ENCODE measurements at places on chromosomes 13 and 19. TPM values are rescaled to one million over a fixed set of nuclear protein-coding genes. Genes with fewer than 3 reads are reported as not detected.

SGCG gene
- 0.88 TPM for total RNA-seq

TPT1 gene
- 1,963 TPM for total RNA-seq

SOX1 gene
- 56.6 TPM for total RNA-seq

ZNF888 gene
- total RNA-seq, result 3.4 TPM

DNA sequence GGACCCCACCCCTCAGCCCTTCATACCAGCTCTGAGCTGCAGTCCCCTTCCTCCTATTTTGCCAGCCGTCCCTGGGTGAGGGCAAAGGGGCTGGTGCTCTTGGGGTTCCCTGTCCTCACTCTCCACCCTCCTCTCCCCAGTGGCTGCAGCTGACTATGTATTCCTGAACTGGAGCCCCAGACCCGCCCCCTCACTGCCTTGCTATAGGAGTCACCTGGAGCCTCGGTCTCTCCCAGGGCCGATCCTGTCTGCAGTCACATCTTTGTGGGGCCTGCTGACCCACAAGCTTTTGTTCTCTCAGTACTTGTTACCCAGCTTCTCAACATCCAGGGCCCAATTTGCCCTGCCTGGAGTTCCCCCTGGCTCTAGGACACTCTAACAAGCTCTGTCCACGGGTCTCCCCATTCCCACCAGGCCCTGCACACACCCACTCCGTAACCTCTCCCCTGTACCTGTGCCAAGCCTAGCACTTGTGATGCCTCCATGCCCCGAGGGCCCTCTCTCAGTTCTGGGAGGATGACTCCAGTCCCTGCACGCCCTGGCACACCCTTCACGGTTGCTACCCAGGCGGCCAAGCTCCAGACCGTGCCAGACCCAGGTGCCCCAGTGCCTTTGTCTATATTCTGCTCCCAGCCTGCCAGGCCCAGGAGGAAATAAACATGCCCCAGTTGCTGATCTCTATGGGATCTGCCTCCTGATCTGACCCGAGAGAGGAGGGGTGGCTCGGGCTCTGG lies 2.4 kb downstream of the COX7A1 start:
- DNase-seq, result no peak

DNA sequence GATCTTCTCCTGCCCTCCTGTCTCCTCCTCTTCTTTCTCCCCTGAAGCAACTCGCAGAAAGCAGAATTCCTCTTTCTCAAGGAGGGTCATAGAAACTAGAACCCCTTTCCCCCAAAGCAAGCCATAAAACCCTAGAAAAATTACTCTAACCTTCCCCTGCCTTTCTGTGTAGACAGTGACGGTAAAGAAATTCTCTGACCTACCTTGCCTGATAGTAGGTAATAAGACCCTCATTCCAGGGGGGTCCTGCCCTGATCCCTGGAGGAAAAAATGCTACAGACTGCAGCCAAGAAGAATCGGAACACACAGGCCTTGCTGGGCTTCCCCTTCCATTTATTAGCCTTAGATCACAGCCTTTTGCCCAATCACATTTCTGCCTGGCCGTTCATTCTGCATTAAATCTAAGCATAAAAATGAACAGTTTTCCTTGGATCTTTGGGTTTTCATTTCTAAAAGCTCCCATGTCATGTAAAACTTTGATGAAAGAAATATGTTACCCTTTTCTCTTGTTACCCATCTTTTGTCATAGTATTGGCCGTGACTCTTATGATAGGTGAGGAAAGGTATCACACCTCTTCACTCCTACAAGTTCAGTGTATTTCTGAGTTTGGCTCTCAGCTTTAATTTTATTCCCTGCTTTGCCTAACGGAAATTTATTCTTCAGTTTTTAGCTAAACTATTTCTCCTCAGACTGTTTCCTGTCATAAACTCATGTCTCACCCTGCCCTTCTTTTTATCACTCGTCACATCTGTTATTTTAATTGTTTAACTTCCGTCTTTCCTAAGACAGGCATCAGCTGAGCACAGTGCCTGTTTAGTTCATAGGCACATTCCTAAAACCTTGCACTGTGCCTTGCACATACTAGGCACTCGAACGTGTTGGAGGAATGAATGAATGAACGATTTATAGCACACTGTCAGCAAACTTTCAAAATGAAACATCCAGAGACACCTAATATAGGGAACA lies 20.4 kb upstream of the CPB2 start:
- peak; percentile 95 for DNase-seq

DNA sequence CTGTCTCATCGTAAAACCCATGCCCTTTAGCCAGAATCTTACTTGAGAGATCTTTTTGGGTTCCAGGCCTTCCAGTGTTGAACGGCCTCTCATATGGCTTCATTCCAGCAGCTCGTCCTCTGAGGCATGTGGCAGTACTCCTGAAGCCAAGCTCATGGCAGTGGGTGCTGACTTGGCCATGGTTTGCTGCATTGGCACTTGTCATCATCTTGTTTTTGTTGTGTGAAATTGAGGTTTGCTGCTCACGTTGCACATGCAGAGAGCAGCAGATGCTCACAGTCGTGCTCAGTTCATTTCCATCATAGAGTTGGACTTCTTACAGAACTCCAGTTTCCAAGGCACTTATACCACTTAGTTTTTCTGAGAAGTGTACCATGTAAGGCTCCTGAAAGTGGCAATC lies 14.9 kb downstream of the TEX29 start:
- DNase-seq, result no peak

DNA sequence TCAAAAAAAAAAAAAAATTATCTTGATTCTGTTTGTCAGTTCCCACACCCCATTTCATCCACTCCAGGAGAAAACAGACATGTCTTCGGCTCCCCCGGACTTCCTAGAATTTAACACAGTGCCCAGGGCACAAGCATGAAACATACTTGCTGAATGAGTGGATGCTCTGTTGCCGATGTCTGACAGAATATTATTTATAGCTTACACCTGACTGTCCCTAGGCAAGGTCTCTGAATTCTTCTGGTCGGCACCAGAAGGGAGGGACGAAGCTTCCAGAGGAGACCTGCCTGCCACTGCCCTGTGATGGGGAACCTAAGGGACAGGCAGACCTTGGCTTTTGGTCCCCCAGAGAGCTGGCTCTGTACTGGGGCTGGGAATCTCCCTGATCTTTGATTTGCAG lies 43.9 kb upstream of the PEG3 start:
- DNase-seq, result no peak

DNA sequence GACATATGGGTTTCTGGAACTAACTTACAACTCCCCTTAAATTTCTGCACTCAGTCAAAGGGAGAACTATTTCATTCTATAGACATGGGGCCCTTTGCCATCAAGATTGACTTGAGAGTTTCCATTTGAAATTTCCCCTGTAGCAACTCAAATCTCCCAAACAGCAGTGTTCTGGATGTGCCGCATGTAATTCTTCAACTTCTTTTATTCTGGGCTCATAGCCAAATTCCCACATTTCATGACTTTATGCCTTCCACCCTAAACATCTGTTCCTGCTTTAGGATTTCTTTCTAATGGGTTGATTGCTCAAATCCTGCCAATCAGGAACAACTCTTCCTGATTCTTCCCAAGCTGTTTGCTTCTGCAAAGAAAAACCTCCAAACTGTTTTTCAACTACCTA lies 336.0 kb downstream of the TBC1D4 start:
- peak; percentile 24 for DNase-seq

GRCh38 chr13:85216576-85216975 lies 582.6 kb downstream of the SLITRK6 start:
- no peak for DNase-seq

GRCh38 chr13:81293594-81294164 lies 952.8 kb upstream of the SPRY2 start:
- no peak for DNase-seq

Data from A673 (cell line).